Effector CD4-positive, alpha-beta T cell (primary cell): ENCODE measurements at places on chromosomes 1 and 21.
A peak's percentile ranks its signal among the peaks of the same experiment; 100 is the strongest.

- DNase-seq = no peak
Measured at GRCh38 chr1:218658899-218659298, 313.8 kb downstream of the TGFB2 start.

- DNase-seq = no peak
Measured at GRCh38 chr1:53734650-53735211, 4.2 kb downstream of the GLIS1 start.

DNA sequence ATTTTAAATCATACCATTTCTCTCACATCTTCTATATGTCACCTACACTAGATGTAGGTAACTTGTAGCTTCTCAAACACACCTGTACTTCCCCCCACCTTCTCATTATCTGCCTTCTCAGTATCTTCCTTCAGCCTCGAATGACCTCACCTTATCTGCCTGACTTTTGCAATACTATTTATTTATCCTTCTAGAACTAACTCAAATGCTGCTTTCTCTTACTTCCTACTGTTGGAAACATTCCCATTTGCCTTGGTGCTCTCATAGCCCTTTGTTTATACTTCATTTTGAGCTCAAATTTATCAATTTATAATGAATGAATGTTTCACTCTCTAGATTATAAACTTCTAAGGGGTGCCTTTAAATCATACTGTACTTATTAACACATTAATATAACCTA, 50.4 kb upstream of the KIAA1614 start:
- no peak for DNase-seq

- DNase-seq = no peak
Measured at GRCh38 chr1:173426057-173426456, 51.1 kb upstream of the PRDX6 start.

- DNase-seq = no peak
Measured at GRCh38 chr1:220879509-220880361, 492 bp downstream of the HLX start.

GRCh38 chr1:7249516-7249915, 464.3 kb downstream of the CAMTA1 start:
- no peak for DNase-seq

DNA sequence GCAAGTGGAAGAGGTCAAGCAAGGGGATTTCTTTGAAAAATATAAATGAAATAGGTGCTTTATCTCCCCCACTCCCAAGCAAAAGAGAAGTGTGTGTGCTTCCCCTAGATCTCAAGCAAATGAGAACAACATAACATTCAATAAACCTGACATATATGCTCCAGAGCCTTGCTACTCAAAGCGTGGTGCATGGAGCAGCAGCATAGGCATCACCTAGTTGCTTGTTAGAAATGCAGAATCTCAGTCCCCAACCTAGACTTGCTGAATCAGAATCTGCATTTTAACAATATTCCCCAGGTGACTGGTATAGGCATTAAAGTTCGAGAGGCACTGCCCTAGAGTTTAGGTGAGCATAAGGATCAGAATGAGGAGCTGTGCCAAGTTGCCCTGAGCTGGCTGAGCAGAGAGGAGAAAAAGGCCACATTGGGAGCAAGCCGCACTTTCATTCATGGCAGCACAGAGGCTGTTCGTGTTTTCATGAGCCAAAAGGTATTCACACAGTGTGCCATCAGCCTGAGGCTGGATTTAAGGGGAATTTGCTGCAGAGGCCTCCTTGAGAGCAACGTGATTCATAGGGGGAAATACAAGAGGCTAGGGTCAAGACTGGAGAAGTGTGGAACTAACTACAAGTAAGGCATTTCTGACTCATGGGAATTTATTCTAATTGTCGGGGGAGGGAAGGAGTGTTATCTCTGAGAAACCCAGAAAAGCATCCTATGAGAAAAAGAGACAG, 14.3 kb upstream of the LPAR3 start:
- DNase-seq = no peak

DNA sequence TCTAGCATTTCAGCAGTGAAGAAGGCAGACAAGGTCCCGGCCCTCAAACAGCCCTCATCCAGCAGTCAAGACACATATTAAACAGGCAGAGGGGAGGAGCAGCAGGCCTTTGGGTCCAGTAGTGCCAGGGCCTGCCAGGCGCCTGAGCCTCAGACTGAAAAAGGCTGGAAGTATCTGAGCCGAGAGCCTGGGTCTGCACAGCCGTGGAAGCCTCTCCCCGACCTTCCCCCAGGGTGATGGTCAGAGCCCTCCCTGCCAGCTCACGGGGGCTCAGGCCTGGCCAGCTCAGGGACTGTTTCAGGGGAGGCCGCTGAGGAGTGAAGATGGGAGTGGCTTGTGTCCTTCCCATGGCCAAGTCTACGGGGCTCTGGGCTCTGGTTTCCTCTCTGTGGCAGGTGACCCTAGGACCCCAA, 565.2 kb downstream of the PTPRU start:
- DNase-seq = no peak

DNA sequence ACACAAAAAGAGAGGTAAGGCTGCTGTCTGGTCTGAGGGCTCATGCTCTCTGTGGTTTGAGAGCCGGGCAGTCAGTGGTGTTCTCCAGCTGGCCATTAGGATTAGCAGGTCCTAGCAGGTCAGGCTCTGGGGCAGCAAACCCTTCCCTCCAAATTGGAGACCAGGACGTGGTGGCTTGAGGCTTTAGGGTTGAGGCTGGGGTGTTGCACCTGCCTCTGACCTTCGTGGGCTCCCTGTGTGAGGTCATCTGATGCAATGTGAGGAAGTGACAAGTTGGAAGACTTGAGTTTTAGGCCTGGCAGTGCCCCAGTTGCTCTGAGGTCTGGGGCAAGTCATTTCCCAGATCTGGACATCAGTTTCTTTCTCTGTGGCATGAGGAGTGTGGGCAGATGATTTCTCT, 24.4 kb downstream of the SZRD1 start:
- DNase-seq = no peak

GRCh38 chr1:12441414-12442105, 176.4 kb downstream of the DHRS3 start:
- no peak for DNase-seq

GRCh38 chr1:5408401-5408800, 583.8 kb downstream of the NPHP4 start:
- no peak for DNase-seq

- DNase-seq = peak; percentile 43
Measured at GRCh38 chr1:29120947-29121485, 2.7 kb downstream of the TMEM200B start.

DNA sequence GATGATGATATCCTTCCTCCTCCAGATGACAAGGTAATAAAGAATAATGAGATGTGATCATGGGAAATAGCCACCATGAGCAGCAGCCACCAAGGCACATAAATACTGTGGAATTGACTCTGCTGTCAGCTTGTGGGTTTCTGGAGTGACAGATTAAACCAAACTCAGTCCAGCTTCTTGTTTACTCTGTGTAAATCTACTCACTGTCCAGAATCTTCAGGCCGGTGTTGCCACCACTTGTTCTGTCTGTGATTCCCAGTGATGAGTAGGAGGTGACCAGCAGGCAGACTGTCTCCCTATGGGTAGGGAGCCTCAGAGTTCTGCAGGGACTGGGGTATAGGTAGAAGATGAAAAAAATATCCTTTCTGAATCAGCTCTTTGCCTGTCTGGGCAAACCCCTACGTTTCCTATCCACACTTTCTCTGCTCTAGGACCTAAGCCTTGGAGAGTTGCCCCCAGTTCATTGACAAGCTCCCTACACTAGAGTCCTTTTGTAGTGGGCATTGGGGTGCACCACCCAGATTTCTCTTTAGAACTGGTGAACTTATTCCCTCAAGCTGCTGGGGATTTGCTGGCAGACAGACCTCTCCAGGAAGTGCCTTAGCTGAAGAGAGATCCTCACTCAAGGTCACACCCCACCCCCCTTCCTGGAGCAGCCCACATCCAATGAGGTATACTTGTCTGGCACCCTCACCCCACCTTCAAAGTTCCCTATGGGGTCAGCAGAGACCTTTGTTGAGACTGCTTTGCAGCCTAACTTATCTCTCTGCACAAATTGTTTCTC, 47.6 kb downstream of the ATP1A1 start:
- no peak for DNase-seq

GRCh38 chr1:44635439-44635838, 38.8 kb downstream of the TMEM53 start:
- DNase-seq = no peak

GRCh38 chr1:184399192-184399847, 12.5 kb downstream of the C1orf21 start:
- DNase-seq = no peak

- no peak for DNase-seq
Measured at GRCh38 chr1:12150456-12151200, 16.2 kb upstream of the TNFRSF1B start.

DNA sequence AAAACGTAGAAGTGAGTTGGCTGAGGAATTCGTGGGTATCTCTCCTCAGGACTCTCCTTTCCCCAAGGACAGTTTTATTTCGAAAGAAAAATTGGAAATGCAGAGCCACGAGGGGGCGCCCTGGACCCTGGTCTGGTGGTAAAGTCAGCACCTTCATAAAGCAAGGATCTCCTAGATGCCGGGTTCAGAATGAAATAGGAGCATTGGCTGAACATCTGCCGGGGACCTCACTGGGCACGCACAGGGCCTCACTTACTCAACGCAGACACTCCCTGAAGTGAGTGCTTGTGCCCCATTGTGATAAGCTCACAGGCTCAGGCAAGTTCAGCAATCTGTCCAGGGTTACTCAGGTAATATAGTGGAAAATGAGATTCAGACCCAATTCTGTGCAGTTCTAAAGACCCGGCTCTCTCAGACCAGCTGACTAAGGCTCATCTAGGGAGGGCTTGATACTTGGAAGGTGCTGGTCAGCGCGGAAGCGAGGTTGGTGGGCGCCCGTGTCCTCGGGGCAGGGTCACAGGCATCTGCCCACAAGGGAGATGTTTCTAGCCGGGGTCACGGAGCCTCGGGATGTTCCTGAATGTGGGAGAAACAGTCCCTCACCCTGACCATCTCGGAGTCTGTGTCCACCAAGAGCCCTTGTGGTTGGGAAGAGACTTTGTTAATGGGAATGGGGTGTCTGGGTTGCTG, 55.7 kb upstream of the ETV3 start:
- DNase-seq = peak; percentile 18

GRCh38 chr1:74812180-74812541, 79.2 kb downstream of the TYW3 start:
- no peak for DNase-seq

DNA sequence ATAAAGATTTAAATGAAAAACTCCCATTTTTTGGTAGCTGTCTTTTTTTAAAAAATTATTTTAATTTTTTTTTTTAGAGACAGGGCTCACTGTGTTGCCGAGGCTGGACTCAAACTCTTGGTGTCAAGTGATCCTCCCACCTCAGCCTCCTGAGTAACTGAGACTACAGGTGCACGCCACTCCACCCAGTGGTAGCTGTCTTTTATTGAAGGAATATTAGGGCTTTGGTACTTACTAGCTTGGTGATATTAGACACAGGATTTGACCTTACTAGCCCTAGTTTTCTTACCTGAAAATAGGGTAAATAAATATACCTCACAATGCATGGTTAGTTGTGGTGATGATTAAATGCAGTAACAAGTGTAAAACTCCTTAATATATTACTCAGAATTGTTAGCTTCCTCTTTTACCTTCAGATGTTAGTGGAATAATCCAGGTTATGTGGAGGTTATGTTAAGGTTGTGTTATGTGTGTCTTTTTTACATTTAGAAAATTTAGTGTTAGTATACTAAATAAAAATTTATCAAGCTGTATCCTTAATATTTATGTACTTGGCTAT, 66.8 kb downstream of the PHACTR4 start:
- DNase-seq = no peak

- DNase-seq = no peak
Measured at GRCh38 chr1:227403535-227403934, 85.2 kb upstream of the CDC42BPA start.

- DNase-seq = no peak
Measured at GRCh38 chr1:36562181-36562685, 79.5 kb upstream of the CSF3R start.

- DNase-seq = no peak
Measured at GRCh38 chr21:18522181-18522972, 118.8 kb upstream of the TMPRSS15 start.

- no peak for DNase-seq
Measured at GRCh38 chr1:47693115-47693514, 255.3 kb downstream of the FOXD2 start.

DNA sequence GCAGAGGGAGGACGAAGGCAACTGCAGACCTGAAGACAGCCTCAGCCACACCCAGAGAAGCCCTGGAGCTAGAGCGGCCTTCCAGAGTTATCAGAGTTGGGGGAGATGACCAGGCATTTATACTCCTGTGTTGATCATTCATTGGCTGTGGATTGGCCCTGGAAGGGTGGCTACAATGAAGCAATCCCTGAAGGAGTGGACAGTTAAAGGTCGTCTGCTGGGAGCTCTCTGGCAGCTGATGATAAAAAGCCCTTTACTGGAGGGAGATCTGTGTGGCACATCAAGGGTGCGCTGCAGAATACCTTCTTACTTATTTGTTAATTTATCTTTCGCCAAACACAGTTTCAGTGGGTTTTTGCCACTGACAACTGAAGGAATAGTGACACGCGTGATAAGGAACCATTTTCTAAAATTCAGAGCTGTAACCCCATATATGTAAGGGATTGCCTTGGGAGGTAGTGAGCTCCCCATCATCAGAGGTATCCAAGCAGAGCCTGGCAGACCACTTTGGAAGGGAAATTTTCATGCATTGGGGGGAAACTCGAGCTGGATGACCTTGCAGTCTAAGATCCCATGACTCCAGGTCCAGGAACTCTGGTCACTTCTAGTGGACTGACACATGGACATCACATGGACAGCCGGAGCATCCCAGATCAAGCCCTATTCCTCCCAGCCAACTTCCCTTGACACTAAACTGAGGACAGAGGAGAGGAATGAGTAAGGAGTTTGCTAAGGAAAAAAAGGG, 126.4 kb upstream of the GADD45A start:
- DNase-seq = no peak

- DNase-seq = no peak
Measured at GRCh38 chr1:245671349-245671748, 516.6 kb downstream of the KIF26B start.
